ENCODE measurements at places on chromosomes 16 and 17.

DNA sequence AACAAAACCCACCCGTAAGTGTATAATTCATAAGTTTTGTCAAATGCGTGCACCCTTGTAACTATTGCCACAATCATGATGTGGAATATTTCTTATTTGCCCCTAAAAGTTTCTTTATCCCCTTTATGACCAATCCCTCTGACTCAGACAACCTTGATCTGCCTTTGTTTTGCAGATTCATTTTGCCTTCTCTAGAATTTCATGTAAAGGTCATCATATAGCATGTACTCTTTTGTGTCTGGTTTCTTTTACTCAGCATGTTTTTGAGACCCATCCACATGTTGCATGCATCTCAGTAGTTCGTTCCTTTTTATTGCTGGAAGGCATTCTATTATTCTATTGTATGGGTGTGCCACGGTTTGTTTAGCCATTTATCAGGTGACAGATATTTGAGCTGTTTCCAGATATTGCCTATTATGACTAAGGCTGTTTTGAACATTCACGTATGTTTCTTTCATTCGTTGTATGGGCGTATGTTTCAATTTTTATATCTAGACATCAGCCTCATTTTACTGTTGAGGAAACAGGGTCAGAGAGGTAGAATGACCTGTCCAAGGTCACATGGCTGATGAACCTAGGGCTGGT lies 192.4 kb downstream of the RAB11FIP4 start:
- no peak for DNase-seq

DNA sequence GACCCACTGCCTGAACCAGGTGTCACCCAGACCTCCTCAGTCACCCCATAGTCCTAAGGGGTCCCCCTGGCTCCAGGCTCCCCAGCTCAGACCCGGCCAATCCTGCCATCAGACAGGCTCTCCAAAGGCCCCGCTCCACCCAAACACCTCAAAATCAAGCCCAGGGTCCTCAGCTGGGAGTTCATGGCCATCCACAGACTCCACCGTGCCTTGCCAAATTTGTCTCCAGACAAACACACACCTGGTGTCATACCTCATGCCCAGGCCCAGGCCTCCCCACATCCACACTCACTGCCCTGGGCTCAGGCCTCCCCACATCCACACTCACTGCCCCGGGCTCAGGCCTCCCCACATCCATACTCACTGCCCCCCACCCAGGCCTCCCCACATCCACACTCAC lies 12.5 kb downstream of the RPH3AL start:
- DNase-seq: no peak

- DNase-seq: no peak
Measured at GRCh38 chr16:62974424-62974823, 938.2 kb upstream of the CDH8 start.

DNA sequence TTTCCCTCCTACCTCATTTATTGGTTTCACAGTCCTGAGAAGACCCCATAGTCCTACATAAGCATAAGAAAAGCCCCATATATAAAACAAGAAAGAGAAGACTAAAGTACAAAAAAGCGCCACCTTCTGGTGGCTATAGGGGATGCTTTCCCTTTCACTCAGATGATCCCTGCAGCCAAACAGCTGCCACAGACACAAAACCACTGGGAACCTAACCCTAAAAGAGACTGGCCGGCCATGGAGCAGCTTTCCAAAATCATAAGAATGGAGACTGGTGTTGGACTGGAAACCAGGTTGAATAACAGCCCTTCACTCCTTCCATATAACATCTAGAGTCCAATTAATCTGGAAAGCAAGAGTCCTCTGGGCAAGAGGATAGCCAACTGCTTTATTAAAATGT lies 11.4 kb downstream of the DYNC1LI2 start:
- no peak for DNase-seq

- DNase-seq: no peak
Measured at GRCh38 chr16:57434003-57434402, 13.2 kb downstream of the CIAPIN1 start.

DNA sequence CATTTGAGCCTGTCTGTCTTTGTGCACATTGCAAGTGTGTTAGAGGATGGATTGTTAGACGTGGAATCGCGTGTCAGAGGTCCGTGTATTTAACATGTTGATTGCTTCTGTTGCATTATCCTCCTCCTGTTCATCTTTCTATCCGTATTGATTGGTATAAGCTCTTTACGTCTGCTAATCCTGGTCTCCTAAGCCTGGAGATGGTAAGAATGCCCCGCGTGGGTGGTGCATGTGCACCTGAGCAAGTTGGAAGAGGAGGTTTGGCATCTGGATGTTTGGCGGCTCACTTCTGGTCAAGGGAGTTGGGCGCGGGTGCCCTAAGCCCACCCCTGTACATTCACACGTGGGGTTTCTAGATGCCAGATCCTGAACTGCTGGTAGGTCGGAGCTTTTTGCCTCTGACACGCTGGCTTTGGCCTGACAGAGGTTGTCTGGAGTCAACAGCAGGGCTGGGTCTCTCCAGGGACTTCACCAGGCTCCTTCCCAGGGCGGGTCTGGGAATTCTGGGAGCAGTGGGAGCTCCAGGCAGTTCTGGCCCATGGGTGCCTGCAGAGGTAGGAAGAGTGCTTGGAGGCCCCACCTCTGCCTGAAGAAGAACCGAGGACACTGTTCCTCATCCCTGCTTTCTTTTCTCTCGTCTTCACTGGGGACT lies 107.3 kb downstream of the OR1D5 start:
- no peak for DNase-seq

- DNase-seq: no peak
Measured at GRCh38 chr17:41772586-41773189, 13.8 kb downstream of the JUP start.

- DNase-seq: no peak
Measured at GRCh38 chr17:34290586-34290985, 5.0 kb downstream of the CCL11 start.

GRCh38 chr16:16033208-16033717 lies 83.8 kb downstream of the ABCC1 start:
- no peak for DNase-seq

- DNase-seq: peak; percentile 40
Measured at GRCh38 chr17:794876-795275, 12.7 kb downstream of the MRM3 start.

DNA sequence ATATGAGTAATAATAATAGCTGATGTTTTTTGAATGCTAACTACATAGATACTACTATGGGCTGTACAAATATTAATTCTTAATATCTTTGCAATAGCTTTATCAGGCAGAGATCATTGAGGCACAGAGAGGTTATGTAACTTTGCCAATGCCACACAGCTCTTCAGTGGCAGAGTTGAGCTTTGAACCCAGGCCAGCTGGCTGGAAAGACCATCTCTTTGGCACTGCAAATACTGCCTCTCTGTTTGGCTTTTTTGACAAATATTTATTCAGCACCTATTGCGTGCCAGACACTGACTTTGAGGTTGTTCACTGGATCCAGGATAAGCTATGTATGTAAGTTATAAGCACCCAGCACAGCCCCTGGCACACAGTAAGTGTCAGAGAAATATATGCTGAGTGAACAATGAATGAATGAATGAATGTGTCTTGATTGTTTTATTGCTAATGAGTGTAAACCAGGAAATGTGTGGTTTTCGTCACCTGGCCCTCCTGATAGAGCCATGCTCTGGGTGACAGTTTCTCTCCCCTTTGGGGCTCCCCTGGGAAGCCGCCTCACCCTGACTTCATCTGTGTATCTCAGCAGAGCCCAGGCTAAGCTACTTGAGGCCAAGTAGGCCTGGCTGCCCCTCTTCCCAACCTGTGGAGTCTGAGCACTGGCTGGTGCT lies 2.5 kb downstream of the AQP8 start:
- no peak for DNase-seq

GRCh38 chr17:3796110-3796821 lies 4.7 kb downstream of the ITGAE start:
- no peak for DNase-seq

- DNase-seq: no peak
Measured at GRCh38 chr16:69513180-69513966, 52.4 kb upstream of the NFAT5 start.

DNA sequence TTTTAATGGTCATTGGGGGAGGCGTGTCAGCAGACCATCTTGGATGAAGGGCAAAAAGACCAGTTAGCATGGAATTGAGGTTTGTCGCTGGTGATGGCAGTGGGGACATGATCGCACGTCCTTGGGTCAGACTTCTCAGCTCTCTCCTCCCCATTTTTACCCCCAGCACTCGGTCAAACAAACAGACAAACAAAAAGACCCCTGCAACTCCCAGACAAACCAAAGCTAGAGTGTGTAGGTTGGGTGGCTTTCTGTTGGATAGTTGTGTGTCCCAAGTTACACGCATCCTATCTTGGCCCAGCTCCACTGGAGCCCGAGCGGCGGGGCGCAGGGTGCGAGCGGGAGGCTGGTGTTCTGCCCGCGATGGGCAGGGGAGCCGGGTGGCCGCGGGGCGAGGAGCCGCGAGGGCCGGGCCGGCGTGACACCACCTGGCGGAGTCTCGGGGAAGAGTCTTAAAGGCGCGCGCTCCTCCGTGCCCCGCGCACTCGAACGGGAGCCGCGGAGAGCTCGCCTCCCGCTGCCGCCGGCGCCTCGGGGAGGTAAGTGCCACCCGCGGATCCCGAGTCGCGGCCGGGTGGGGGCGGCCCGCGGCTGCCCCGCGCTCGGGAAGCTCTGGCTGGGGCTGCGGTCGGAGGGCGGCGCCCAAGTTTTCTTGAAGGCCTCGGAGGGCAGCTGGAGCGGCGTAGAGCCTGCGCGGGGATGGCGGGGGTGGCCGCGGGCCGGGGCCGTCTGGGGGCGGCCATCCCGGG lies 18.5 kb upstream of the NTN1 start:
- DNase-seq: no peak

- no peak for DNase-seq
Measured at GRCh38 chr17:17033466-17033865, 8.8 kb upstream of the MPRIP start.

- DNase-seq: no peak
Measured at GRCh38 chr17:1398931-1399678, 917 bp downstream of the YWHAE start.

DNA sequence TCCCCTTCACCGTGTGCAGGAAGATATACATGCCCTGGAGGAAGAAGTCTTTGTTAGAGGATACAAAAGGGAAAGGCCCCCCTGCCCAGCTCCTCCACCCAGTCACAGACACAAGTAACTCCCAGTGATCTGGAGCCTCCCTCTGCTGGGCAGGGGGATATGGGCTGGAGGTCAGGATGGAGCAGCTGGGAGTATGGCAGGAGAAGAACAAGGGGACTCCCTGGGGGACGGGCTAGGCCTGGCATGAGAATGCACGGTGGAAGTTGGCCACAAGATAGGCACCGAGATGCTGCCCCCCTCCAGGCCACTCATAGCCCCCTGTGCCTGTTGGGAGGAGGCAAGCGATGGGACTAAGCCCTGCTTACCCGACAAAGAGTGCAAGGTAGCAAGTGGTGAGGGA lies 4.2 kb downstream of the ORMDL3 start:
- no peak for DNase-seq

GRCh38 chr16:31357324-31358109 lies 2.5 kb downstream of the ITGAX start:
- DNase-seq: no peak

GRCh38 chr17:13874134-13874533 lies 195.2 kb upstream of the COX10 start:
- DNase-seq: no peak

- DNase-seq: no peak
Measured at GRCh38 chr17:43901861-43902589, 5.3 kb downstream of the MPP2 start.

- peak; percentile 42 for DNase-seq
Measured at GRCh38 chr17:78868391-78868790, 27.8 kb upstream of the USP36 start.

- no peak for DNase-seq
Measured at GRCh38 chr16:86048882-86049585, 150.1 kb downstream of the IRF8 start.

DNA sequence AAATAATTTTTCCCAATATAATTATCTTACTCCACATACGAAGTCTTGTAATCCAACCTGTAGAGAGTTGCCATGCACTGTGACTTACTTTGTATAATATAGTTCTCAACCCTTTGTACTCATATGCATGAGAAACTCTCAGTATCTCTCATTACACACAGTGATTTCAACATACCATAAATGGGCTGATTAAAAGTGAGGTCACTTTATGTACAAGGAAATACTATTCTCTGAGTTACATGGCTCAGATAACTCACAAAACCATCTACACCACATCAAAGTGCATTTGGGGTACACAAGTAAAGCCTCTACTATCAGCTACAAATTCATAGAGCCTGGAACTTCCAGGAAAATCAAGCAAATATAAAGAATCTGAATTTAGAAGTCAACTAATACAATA lies 27.9 kb downstream of the SLFN12 start:
- DNase-seq: no peak

- DNase-seq: no peak
Measured at GRCh38 chr16:3295209-3295608, 10.0 kb downstream of the TIGD7 start.

DNA sequence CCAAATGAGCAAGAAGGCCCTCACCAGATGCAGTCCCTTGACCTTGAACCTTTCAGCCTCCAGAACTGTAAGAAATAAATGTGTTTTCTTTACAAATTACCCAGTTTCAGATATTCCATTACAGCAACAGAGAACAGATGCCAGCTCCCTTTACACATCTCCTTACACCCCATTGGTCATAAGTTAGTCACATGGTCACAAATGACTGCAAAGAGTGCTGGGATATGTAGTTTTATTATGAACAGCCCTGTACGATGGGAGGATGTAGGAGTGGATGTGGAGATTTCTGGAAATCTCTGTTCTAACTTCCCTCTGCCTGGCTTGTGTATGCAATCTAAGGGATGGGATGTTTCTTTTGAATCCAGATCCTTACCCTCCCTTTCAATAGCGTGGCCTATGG lies 13.3 kb upstream of the RPL38 start:
- no peak for DNase-seq

- no peak for DNase-seq
Measured at GRCh38 chr17:79693419-79693818, 37.3 kb upstream of the ENPP7 start.

- DNase-seq: no peak
Measured at GRCh38 chr16:10923650-10924214, 18.5 kb downstream of the DEXI start.

GRCh38 chr17:65332375-65332774 lies 195.2 kb downstream of the RGS9 start:
- peak; percentile 5 for DNase-seq
